Mesenchymal stem cell (in vitro differentiated cells and primary cell): ENCODE measurements at places on chromosomes 3 and 15.

GRCh38 chr3:57910990-57911389 lies 97.2 kb upstream of the FLNB start:
- peak; percentile 20 for DNase-seq

DNA sequence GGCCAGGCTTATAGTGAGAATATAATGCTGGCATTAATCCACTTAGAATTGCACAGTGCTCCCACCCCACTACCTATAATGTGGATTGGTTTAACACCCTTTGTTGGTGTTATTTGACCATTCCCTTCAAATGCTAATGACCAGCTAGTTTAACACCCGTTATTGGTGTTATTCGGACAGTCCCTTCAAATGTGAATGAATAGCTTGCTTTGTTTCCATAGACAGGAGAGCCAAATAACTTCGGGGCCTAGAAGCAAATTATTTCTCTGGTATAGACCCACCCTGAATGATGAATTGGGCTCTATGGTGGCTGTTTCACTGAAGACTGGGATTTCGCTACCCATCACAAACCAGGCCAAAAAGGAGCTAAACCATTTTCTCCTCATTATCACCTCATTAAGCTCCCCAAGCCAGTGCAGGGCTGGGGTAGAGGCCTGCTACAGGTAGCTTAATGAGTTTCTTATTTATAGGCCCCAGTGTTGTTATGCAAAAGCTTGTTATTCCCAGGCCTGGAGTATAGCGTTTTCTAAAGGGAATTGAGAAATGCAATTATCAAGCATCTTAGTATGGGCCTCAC lies 494.1 kb upstream of the DPH6 start:
- DNase-seq, result no peak

GRCh38 chr3:194960446-194961032 lies 274.9 kb downstream of the FAM43A start:
- DNase-seq, result no peak

GRCh38 chr3:31853580-31853979 lies 127.5 kb downstream of the OSBPL10 start:
- DNase-seq, result no peak

DNA sequence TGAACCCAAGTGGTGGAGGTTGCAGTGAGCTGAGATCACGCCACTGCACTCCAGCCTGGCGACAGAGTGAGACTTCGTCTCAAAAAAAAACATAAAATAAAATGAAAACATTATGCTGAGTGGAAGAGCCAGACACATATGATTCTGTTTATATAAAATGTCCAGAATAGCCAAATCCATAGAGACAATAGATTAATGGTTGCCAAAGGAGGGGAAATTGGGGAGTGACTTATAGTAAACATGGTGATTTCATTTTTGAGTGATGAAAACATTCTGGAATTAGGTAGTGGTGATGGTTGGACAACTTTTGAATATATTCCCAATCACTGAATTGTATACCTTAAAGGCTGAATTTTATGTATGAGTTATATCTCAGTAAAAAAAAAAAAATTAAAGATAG lies 172.0 kb upstream of the BFSP2 start:
- no peak for DNase-seq

GRCh38 chr3:131795390-131796090 lies 239.3 kb downstream of the CPNE4 start:
- peak; percentile 22 for DNase-seq

DNA sequence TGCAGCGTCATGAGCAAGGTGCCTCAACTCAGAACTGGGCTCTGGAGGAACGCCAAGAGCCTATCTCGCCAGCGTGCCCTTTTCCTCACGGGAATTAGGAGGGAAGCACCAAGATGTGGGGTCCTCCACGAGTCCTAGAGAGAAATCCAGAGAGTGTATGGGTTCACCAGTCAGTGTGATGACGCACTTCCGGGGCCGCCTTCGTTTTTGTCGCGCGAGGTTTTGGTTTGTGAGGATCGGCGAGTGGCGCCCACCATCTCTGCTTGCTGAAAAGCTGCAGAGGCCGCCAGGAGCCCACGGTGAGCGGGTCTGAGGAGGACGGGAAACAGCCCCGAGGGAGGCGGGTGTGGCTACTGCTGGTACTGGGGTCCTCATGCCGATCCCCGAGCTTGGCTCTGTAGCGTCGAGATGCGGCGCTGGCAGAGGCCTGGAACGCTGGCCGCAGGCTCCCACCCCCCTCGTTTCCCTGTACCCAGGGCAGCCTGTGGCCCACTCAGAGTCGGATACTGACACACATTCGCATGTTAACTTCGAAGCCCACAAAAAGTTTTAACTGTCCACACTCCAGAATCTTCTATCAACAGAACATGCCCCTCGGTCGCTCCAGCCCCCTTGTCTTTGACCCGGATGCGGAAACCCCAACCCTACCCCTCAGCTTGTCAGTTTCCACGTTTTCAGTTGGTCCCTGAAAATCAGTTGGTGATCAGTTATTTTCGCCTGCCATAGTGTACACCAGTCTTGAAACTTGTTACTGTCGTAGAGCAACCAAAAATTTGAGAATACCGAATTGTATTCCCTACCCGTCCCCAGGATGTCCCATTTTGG lies 30.4 kb downstream of the ZNF662 start:
- DNase-seq, result no peak

GRCh38 chr3:177852001-177852807 lies 654.9 kb upstream of the TBL1XR1 start:
- DNase-seq, result no peak

DNA sequence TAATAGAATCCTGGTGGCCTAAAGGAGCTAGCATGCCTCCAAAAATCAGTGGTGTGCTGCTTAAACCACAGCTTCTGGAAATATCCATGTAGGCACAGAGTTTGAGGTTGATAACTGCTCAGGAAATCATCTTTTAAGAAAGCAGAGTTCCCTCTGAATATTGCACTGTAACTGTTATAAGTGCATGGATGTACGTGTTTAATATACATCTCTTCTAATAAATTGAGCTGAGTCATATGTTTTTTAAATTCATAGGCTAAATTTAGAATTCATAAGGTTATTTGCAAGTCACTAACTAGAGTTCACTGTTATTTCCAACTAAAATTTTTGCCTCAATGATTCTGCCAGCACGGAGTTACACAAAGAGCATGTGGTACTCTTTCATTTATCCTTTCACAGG lies 68.9 kb downstream of the MYH15 start:
- no peak for DNase-seq

- no peak for DNase-seq
Observed at GRCh38 chr15:71463156-71463665, 347.1 kb upstream of the NR2E3 start.

- DNase-seq, result no peak
Observed at GRCh38 chr15:94791008-94791407, 559.6 kb downstream of the MCTP2 start.

DNA sequence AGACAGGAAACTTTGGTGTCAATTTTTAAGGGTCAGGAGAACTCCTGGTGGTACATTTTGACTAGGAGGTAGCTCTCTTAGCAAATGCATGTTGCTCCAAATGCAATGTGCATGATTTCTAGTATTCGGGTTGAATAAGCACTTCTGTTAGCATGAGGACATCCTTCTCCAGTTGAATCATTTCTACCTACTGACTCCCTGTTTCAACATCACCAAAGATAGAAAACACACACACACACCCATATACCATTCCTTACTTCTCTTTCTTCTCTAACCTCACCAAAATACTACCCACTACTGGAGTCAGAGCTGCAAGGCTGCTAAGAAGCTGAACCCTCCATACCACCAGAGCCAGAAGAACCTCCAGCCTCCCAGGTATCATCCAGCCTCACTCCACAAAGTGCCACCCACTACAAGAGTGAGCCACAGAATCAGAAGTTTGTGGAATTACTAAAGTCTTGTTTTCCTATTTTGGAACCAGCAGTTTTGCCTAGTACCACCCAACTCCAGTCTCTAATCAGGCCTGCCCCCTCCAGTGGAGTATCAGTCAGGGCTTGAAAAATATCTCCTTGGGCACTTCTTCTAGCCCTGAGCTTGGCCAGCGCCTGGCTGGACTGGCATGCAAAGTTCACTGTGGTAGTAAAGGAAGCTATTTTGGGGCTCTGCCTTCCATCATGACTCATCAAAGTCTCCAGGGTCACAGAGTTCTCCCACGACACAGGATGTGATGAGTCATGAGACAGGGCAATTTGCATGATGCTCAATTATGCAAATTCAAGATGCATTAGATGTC lies 110.3 kb downstream of the CYP19A1 start:
- peak; percentile 95 for DNase-seq

GRCh38 chr3:79268422-79268821 lies 499.4 kb downstream of the ROBO1 start:
- DNase-seq, result no peak

DNA sequence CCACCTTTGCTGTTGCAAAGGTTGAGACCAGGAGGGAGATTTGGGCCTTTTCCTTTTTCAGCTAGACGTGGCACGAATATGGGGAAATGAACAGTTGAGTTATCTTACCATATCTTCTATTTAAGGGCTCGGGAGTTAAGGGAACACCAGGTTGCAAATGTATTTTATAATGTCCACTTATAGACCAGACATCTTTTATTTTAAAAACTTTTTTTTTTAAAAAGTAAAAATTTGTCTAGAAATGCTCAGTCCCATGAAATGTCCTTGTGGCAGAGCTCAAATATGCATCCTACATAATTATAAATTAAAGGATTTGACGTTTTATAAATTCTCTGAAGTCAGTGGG lies 103.6 kb upstream of the VEPH1 start:
- DNase-seq, result no peak

GRCh38 chr3:42277676-42278075 lies 11.7 kb upstream of the CCK start:
- no peak for DNase-seq

DNA sequence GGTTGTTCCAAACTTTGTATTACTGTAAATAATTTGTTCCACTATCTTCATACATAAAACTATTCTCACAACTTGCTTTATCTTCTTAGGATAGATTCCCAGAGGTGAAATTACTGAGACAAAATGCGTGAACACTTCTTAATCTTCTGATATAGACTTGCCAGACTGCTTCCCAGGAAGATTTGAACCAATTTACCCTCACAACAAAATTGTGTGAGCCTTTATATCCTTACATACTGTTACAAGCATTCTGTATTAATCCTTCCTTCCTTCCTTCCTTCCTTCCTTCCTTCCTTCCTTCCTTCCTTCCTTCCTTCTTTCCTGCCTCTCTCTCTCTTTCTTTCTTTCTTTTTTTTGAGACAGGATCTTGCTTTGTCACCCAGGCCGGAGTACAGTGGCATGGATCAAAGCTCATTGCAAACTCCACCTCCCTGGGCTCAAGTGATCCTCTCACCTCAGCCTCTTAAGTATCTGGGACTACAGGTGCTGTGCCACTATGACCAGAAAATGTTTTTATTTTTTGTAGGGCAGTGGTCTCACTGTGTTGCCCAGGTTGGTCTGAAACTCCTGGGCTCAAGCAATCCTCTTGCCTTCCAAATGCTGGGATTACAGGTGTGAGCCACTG lies 57.1 kb upstream of the SSR3 start:
- DNase-seq, result no peak

- no peak for DNase-seq
Observed at GRCh38 chr3:72660270-72661114, 187.8 kb downstream of the SHQ1 start.

DNA sequence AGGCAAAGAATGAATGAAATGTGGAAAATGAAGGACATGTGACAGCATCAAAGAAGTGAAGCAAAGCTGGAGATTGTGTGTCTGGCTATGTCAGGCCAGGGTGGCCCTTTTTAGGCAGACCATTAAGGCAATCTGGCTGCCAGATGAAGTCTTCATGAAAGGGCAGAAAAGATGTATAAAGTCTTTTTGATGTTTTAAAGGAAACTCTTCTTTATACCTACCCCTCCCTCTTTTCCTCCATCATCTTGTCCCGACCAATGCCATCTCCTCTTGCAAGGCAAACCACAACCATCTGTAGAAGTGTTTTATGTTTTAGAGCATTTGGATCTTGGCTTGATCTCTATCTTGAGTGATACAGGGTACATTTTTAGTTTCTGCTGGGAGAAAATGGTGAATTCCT lies 259.2 kb downstream of the LSAMP start:
- no peak for DNase-seq

DNA sequence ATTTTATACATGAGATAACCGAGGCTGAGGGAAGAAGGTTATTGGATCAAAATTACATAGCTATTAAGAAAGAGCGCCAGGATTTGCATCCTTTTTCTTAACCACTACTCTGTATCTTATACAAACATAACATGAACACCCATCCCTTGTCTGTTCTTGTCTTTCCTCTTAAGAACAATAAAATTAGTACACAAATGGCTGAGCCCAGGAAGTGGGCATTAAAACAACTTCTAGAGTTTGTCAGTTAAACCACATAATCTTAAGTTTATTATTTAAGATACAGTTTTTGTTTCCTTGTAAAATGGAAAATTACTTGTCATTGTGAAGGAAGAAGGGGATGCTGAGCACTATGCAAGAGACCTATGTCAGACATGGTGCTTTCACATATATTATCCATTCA lies 48.9 kb upstream of the PPIB start:
- no peak for DNase-seq

GRCh38 chr15:69753867-69754266 lies 301.2 kb downstream of the RPLP1 start:
- no peak for DNase-seq

DNA sequence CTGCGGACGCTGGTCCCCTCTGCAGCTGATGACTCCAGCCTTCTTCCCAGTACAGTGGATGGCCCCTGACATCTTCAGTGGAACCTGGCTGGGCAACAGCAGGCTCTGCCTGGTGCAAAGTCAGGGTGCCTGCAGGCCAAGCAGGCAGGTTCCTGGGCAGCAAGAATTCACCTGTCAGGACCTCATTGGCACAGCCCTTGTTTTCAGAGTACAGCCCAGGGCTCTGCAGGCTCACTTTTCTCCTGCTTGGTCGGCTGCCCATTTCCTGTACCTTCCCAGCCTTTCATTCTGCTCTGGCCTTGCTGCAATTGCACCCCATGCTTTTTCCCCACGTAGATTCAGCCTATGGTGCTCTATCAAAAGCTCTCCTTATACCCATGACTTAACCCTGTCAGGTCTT lies 56.0 kb downstream of the LRTM1 start:
- DNase-seq, result no peak

DNA sequence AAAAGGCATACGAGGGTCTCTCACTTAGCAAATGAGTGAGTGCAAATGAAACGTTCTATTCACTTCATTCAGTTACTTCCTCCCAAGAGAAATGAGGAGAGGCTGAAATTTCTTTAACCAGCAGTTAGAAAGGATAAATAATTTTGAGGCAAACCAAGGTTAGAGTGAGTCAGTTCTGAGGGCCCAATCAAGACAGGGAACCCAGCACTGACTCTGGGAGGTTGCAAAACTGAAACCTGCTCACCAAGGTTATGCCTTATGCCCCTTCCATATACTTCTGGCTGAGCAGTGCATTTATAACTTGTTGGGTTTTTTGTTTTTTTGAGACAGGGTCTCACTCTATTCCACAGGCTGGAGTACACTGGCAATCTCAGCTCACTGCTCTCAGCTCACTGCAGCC lies 4.5 kb upstream of the RPSA start:
- DNase-seq, result no peak

GRCh38 chr15:85691350-85692240 lies 103.1 kb downstream of the KLHL25 start:
- no peak for DNase-seq

GRCh38 chr3:65855370-65856100 lies 183.2 kb downstream of the MAGI1 start:
- DNase-seq, result peak; percentile 51
